Vagina (tissue), 2 donors: ENCODE measurements at places on chromosomes 16 and 17.

DNA sequence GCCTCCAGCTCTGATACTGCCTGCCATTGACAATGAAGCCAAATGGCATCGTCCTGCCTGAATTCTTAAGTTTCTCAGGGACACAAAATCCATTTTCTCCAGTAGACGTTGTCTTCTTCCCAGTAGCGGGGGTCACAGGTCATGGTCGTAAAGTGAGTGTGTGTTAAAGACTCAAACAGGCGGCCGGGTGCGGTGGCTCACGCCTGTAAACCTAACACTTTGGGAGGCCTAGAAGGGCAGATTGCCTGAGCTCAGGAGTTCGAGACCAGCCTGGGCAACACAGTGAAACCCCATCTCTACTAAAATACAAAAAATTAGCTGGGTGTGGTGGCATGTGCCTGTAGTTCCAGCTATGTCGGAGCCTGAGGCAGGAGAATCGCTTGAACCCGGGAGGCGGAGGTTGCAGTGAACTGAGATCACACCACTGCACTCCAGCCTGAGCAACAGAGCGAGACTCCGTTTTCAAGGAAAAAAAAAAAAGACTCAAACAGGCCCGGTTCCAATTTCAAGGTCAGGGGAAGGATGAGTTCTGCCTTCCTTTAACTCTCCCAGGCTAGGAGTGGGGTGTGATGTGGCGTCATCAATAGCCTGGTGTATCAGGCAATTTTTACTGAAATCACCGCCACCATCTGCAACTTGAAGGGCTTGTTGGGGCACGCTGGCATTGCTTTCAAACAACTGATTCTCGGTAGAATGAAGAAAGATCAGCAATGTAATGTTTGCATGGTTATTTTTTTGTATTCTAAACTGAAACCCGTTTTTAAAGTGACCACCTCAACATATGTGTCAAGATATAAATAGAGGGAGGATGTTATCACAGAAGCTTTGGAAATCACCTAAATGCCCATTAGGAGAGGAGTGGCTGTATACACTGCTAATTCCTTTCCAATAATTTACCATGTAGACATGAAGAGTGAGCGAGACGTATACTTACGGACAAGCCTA is 91.0 kb downstream of the WSCD1 start:
- DNase-seq = no peak

DNA sequence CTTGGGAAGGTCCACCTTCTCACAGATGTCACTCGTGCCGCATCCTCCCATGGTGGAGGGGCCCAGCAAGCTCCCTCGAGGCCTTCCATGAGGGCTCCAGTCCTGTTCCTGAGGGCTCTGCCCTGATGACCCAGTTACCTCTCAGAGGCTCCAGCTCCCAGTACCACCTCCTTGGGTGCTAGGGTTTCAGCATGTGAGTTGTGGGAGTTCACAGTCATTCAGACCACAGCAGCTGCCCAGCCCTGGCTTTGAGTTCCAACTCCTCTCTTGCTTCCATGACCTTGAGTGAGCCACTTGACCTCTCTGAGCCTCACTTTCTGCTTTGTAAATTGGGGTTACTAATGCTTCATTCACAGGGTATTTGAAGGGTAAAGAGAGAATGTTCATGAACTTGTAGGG is 37.1 kb upstream of the LGALS9 start:
- no peak for DNase-seq

DNA sequence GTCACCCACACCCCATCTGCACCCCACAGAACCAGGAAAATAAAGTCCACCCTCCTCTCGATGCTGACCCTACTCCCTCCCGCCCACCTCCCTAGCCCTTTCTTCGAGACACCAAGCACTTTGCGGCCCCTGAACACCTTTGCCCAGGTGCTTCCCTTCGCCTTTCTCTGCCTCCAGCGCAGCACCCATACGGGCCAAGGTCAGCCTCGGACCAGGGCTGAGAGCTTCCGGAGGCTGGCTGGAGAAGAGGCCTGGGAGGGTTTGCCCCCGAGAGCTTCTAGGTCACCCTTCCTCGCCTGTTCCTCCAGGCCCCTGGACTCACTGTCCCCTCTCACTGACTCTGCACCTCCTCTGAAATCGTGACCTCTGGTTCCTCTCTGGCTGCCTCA is 2.7 kb upstream of the NHERF2 start:
- DNase-seq = no peak

DNA sequence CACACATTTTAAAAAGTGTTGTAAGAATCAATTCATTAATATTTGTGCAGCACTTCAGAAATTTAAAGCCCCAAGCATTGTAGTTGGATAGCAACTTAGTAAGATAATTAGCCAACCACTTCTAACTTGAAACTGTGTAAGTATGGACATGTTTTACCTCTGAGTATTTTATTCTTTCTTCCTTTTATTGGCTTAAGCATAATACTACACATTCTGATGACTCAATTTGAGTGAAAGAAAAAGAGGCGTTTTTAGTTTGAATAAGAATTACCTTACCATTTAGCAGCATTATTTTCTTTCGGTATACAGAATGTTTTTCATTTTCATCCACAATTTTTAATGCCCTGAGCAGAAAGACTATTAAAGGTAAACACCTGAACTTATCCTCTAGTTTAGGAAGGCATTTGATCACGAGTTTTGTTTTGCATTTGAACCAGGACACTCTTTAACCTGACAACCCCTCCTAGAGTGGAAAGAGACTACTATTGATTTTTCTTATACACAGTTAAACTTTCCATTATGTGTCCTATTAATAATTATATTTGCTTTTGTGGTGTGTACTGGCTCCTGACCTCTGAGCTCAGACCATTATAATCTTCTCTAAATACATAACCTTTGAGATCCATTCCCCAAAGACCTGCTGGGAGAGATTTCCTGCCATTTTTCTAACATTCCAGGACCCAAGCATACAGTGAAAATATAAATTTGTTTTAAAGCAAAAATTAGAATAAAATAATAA is 9.2 kb downstream of the NACA2 start:
- no peak for DNase-seq

GRCh38 chr17:7894226-7894625 is 5.6 kb downstream of the CHD3 start:
- no peak for DNase-seq

- DNase-seq = no peak
These were observed 25.3 kb upstream of the FAAP100 start for GRCh38 chr17:81577278-81578000.

DNA sequence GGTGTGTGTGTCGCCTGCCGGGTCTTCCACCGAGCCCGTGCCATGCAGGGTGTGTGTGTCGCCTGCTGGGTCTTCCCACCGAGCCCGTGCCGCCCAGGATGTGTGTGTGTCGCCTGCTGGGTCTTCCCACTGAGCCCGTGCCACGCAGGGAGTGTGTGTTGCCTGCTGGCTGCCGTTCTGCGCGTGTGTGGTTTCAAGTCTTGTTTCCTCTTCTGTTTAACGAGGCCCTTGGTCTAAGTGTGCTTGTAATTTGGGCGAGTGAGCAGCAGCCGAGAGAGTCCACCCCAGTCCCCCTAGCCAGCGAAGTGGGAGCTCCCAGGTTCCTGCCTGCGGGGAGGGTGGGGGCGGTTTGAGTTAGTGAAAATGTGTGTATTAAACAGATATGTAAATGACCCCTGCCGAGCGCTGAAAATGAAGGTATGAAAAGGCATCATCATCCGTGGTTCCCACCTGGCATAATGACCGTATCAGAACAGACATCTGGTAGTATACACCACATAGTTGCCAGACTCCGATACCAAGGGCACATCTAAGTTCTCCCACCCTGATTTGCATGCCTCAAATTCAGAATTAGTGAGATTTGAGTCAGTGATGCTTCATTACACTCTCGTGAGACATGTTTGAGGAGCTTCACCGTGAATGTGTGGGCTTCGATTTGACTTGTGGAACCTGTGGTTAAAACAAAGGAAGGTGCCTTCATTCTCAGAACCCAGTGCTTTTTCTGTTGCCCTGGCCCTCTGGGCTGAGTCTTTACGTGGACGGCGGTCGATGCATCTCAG is 114.5 kb upstream of the CHMP6 start:
- DNase-seq = no peak

DNA sequence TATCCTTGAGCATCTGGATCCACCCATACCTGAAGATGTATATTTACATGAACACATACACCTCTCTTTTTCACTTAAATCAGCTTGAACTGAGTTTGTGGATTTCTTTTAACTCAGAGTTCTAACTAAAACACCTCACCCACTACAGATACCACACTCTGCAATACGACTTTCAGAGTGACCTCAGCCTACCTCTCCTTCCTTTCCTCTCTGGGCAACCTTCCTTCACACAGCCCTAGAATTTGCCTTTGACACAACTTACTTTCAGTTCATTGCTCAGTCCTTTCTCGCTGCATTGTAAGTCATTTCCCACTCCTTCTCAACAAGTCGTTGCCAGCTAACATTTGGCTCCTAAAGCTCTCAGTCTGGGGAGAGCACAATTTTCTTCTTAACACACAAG is 151.9 kb upstream of the IRX3 start:
- no peak for DNase-seq

- DNase-seq = no peak
These were observed 157.7 kb downstream of the MSI2 start for GRCh38 chr17:57413848-57414651.

GRCh38 chr16:89453501-89454321 is 36.6 kb downstream of the ANKRD11 start:
- DNase-seq = no peak

DNA sequence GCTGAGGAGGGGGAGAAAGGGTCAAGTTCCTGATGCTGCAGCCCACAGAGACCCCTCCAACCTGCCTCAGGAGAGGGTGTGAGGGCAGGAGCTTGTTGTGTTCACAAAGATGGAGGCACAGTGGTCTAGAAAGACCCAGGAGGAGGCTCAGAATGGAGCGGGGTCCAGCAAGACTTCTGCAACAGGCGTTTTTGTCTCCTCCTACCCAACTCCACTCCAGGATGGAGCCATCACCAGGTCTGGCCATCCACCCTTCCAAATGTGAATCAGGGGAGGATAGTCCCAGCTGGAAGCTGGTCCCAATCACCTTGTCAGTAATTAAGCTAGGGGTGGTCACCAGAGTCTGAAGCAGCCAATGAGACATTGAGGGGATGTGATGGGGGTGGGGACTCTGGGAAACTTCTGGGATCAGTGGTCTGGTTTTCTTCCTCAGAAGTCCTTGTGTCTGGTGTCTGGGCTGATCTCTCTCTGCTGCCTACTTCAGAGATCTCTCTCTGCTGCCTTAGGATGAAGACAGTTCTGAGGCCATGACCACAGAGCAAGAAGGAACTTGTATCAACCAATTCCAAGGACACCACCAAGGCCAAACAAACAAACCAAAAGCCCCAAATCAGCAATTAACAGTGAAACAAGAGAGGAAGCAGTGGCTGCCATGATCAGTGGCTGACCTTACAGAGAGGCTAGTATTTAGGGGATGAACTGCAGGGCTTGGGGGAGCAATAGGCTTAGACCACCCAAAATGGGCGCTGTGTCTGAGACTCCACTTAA is 14.5 kb downstream of the CD300LB start:
- peak; percentile 91 for DNase-seq

- DNase-seq = no peak
These were observed 23.3 kb upstream of the ALKBH5 start for GRCh38 chr17:18160128-18160856.

GRCh38 chr17:64938925-64939474 is 19.7 kb upstream of the LRRC37A3 start:
- DNase-seq = no peak

DNA sequence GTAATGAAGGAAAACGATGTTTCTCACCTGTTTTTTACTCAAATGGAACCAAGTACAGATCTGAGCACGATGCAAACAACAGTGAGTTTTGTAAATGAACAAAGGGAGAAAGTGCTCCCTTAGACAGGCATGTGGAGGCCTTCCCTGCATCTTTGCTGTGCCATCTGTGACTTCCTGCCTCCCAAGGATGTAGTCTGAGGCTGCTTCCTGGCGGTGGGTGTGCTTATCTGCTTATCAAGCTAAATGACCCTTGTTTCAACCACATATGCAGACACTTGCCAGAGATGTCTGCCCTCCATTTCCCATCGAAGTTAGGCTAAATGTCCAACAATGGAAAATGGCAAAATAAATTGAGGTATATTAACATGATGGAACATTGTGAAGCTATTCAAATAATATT is 34.6 kb downstream of the RGS9 start:
- no peak for DNase-seq

GRCh38 chr17:46771561-46772474 is 46.7 kb downstream of the WNT3 start:
- DNase-seq = no peak

- no peak for DNase-seq
These were observed 1.3 kb downstream of the MPP3 start for GRCh38 chr17:43831633-43832032.

GRCh38 chr17:71970312-71970711 is 150.5 kb upstream of the SOX9 start:
- no peak for DNase-seq

- DNase-seq = no peak
These were observed 9.4 kb downstream of the C16orf86 start for GRCh38 chr16:67675999-67676398.

GRCh38 chr16:84810518-84811273 is 9.1 kb upstream of the CRISPLD2 start:
- no peak for DNase-seq

DNA sequence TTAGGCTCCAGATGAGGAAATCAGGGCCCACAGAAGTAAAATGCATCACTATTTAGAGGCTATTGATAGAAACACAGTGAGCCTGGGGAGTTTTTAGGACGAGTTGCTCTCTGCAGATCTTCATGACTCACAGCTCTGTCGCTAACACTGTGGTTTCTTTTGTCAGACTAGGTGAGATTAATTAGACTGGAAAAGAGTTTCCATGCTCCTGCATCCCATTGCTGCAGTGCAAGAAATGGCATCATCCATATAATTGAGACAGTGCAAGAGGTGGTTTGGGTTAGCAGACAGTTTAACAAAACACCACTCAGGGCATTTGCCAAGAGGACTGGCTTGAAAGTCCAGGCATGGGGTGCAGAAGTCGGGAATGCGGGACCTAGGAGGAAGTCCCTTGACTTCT is 198.8 kb upstream of the CACNG5 start:
- no peak for DNase-seq
